Erythroblast (primary cell): ENCODE measurements at places on chromosomes 6 and 20.
A peak's percentile ranks its signal among the peaks of the same experiment; 100 is the strongest.

- DNase-seq, result no peak
Measured at GRCh38 chr20:57570920-57571319, 10.0 kb downstream of the PCK1 start.

DNA sequence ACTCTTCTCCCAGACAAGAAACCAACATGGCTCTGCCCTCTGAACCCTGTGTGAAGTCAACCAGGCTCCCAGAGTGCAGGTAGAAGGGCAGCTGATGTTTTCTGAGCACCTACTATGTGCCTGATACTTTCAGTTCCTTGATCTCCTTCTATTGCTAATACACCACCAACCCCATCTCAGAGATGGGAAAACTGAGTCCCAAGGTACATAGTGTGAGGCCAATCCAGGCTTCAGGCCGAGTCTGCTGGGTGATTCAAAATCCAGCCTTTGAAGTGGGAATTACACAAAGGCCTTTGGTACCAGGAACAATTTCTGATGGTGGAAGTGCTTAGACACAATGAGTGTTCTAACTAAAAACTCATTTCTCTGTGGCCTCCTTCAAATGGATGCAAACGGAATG, 96.3 kb downstream of the NFATC2 start:
- DNase-seq, result no peak

- no peak for DNase-seq
Measured at GRCh38 chr6:155001482-155001881, 6.4 kb downstream of the TIAM2 start.

DNA sequence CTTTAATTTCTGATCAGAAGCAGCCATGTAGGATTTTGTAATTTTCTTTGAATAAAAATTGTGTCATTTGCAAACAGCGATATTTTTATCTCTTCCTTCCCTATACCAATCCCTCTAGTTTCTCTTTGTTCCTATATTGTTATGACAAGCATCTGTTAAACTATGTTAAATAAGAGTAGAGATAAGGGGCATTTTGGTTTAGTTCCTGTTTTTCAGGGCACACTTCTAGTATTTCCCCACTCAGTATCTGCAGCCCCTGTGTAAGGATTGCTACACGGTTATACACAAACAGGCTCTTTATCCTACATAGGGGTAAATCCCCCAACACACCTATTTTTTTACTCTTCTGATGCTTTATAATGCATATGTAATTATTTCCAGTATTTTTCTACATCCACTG, 42.1 kb downstream of the TRERF1 start:
- DNase-seq, result no peak

DNA sequence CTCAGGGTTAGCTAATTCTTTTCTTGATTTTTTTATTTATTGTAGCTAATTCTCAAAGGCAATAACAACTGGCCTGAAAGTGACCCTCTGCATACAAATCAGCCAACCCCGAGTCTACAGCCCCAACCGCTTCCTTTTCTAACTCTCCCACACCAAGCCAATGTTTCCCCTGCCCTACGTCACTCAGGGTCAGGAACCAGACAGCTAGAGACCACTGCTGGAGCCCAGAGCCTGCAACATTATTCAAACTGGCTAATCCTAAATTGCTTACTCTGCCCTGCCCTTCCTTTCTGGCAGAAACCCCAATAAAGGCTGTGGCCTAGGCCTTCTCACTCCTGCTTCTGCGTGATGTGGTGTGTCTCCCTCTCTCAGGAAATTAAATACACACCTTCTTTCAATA, 320.7 kb downstream of the CBLN4 start:
- no peak for DNase-seq

- DNase-seq, result no peak
Measured at GRCh38 chr20:5969348-5969935, 19.0 kb downstream of the MCM8 start.

DNA sequence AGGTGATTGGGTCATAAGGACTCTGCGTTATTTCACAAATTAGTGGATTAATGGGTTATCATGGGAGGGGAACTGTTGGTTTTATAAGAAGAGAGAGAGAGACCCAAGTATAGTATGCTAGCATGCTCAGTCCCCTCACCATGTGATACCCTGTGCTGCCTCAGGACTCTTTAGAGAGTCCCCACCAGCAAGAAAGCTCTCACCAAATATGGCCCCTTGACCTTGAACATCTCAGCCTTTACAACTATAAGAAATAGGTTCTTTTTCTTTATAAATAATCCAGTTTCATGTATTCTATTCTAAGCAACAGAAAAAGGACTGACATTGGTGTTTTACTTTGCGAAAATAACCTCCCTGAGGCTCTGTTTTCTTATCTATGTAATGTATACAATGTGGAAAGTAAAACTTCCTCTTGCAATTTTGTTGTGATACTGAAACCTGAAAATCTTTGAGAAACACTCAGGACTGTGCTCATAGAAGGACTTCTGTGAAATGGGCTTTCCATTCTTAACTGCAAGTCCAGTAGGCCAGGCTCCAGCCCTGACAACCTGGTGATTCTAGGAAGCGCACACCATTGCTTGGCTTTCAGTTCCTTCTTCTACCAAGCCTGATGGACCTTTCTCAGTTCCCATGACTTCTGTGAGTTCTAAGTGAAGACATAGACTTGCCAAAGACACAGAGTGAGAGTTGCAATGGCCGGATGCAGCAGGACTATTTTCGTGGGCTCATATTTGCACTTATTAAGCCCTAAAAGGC, 21.9 kb downstream of the SIRPD start:
- no peak for DNase-seq

GRCh38 chr6:100176311-100176950, 182.4 kb upstream of the MCHR2 start:
- peak; percentile 6 for DNase-seq

DNA sequence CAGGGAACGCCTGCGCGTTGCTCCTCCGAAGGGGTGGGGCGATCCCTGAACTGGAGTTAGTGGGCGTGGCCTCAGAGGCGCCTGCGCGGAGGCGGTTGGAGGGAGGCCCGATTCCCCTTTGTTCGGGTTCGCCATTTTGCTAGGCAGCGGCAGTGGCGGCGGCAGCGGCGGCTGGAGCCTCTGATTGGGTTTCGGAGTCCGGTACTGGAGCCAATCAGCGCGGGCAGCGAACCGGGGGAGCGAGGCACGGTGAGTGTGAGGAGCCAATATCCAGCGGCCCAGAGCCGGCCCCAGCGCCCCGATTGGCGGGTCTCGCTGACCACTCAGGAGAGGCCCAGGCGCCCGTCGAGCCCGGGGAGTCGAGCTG, at the start of gene NFYA:
Gene NFYA, plus strand, starts transcription at position 139 of the 367 bp plus-strand sequence. CDS start 6,116 bp downstream, outside the sequence.
- DNase-seq, result peak; percentile 100

- peak; percentile 71 for DNase-seq
Measured at GRCh38 chr6:145963216-145964068, 716 bp downstream of the SHPRH start.
